ENCODE measurements at places on chromosomes 7 and 10. TPM values are rescaled to one million over a fixed set of nuclear protein-coding genes. Genes with fewer than 3 reads are reported as not detected.

The SORBS1 gene
- 3.5 TPM for total RNA-seq

The TRIM50 gene
- not detected for total RNA-seq

The SRRM3 gene
- total RNA-seq, result under 0.01 TPM

The CH25H gene
- total RNA-seq, result not detected

The EBLN1 gene
- total RNA-seq, result not detected

The SPDYE9 gene
- not detected for total RNA-seq

The CASTOR2 gene
- 25.3 TPM for total RNA-seq

The TEX36 gene
- not detected for total RNA-seq

The SFXN4 gene
- 16.2 TPM for total RNA-seq

The FLNC gene
- 0.27 TPM for total RNA-seq

The PRR15 gene
- 15.9 TPM for total RNA-seq

The IDI2 gene
- total RNA-seq, result not detected

The CALML3 gene
- total RNA-seq, result not detected

The POLR2J2 gene
- total RNA-seq, result 2.7 TPM

The C7orf33 gene
- total RNA-seq, result not detected

The THSD7A gene
- total RNA-seq, result 0.81 TPM

The ITGA8 gene
- not detected for total RNA-seq

The ELN gene
- total RNA-seq, result 27.5 TPM

The NYAP1 gene
- under 0.01 TPM for total RNA-seq

The TPK1 gene
- 23.4 TPM for total RNA-seq

The MMD2 gene
- not detected for total RNA-seq

The CAV2 gene
- 2.2 TPM for total RNA-seq

The HOXA9 gene
- total RNA-seq, result 105 TPM

The PRKG1 gene
- 67.3 TPM for total RNA-seq

The ZMIZ1 gene
- 114 TPM for total RNA-seq

The PLPP4 gene
- total RNA-seq, result under 0.01 TPM

The CUTC gene
- total RNA-seq, result 16.2 TPM

The PRRT4 gene
- 0.27 TPM for total RNA-seq

The MGAM2 gene
- total RNA-seq, result under 0.01 TPM

The GARIN1A gene
- 0.27 TPM for total RNA-seq

The TECPR1 gene
- 24.5 TPM for total RNA-seq

The HOXA7 gene
- 13.2 TPM for total RNA-seq

The LIPF gene
- total RNA-seq, result not detected

The CHST15 gene
- total RNA-seq, result 1.1 TPM

The SERPINE1 gene
- 14.8 TPM for total RNA-seq

The DOCK1 gene
- 27.5 TPM for total RNA-seq

The ASB15 gene
- under 0.01 TPM for total RNA-seq

The LRRN3 gene
- total RNA-seq, result under 0.01 TPM

The GDF10 gene
- total RNA-seq, result 1.1 TPM

The TMEM176B gene
- 5.4 TPM for total RNA-seq

The CHAT gene
- not detected for total RNA-seq

The SFRP5 gene
- 1.9 TPM for total RNA-seq

The CLDN3 gene
- total RNA-seq, result not detected

The MBLAC1 gene
- 3.5 TPM for total RNA-seq

The COL1A2 gene
- not detected for total RNA-seq

The SHH gene
- total RNA-seq, result under 0.01 TPM

The EN2 gene
- not detected for total RNA-seq
